Trophoblast cell (in vitro differentiated cells and primary cell): ENCODE measurements at places on chromosomes 7 and 10.

GRCh38 chr7:36896956-36897590, 172.8 kb upstream of the AOAH start:
- no peak overlapping the region for H3K27ac ChIP-seq
- no peaks in the 10 kb centered on the region for H3K27me3 ChIP-seq
- peaks cover 5% of the 10 kb centered on the region for H3K36me3 ChIP-seq
- H3K4me3 ChIP-seq: no peak overlapping the region
- H3K4me1 ChIP-seq: peaks cover 6% of the 10 kb centered on the region

DNA sequence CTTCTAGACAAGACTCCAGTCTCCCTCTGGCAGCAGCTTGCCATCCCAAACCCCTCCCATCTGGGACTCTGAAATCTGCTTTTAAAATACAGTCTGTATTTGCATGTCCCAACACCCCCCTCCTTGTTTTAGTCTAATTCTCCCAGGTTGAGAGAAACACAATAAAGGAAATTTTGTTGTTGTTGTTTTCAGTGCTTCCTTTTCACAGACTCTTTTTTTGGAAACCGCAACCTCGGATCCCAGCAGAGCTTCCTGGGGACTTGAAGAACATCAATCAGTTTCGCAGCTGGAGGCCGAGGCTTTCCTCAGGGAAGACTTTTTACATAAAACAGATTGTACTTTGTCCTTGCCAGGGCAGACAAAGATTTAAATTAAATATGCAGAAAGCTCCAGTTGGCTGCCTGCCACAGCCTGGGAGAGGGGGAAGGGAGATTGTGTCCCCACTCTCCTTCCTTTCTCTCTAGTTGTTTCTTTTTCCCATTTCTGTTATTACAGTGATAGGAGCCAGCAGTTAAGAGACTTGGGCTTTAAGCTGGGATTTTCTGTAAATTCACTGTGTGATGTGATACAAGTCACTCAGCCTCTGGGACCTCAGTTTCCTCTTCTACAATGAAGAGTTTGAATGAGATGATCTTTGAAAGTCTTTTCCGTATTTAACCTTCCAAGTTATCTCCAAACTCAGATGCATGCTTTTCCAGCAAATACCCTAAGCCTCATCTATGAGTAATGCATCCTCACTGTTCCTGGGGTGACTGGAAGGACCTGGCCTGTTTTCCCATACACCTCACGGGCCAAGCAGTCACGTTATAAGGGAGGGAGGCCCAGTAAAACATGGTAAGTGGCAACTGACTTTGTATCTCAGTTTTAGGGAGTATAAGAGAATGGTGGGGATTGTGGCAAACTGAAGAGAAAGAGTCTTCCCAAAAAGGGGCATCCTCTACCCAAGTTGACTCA, 192.3 kb downstream of the REEP3 start:
- H3K27ac ChIP-seq: no peak overlapping the region
- H3K4me3 ChIP-seq: no peak overlapping the region
- no peaks in the 10 kb centered on the region for H3K27me3 ChIP-seq
- H3K4me1 ChIP-seq: peaks cover 6% of the 10 kb centered on the region

DNA sequence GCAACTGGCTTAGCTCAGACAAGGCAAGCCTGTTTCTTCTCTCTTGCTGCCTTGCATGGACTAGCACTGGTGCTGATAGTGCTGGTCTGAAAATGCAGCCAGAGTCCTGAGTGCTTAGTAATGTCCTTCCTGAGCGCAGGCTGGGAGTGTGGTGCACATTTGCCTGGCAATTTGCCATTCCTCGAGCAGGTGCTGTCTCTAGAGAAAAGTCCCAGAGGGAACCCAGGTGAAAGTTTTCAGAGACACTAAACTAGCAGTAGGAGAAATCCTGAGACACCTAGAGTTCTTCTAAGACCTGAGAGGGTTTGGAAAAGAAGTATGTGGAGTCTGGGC, 1.9 kb downstream of the SFTPD start:
- DNase-seq: peak; percentile 66
- H3K4me1 ChIP-seq: peaks cover 2% of the 10 kb centered on the region
- no peaks in the 10 kb centered on the region for H3K36me3 ChIP-seq
- H3K27me3 ChIP-seq: no peaks in the 10 kb centered on the region
- H3K27ac ChIP-seq: no peak overlapping the region
- no peak overlapping the region for H3K4me3 ChIP-seq

- no peaks in the 10 kb centered on the region for H3K27me3 ChIP-seq
- H3K36me3 ChIP-seq: no peaks in the 10 kb centered on the region
- peaks cover 4% of the 10 kb centered on the region for H3K4me1 ChIP-seq
- H3K4me3 ChIP-seq: no peak overlapping the region
These were observed 202.8 kb downstream of the IPMK start for GRCh38 chr10:58064714-58065528.

DNA sequence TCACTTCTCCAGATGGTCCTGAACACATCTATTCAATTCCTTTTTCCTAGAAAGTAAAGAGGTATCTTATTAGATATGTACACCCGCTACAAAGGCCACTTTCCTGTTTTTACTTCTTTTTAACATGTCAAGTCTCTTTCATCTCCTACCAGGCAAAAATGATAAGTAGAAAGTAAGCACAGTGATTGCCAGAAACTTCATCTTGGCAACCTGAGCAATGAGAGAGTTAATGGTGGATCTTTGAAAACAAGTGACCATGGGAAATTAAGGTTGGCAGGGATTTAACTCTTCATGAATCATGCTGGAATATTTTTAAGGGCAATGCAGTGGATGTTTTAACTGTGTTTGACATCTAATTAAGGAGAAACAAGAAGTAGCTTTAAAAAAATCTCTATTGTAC, 2.7 kb downstream of the SEMA3A start:
- H3K27ac ChIP-seq: no peak overlapping the region
- H3K4me3 ChIP-seq: no peak overlapping the region
- no peaks in the 10 kb centered on the region for H3K27me3 ChIP-seq
- DNase-seq: no peak

- H3K4me1 ChIP-seq: no peaks in the 10 kb centered on the region
- no peaks in the 10 kb centered on the region for H3K36me3 ChIP-seq
- no peak overlapping the region for H3K27ac ChIP-seq
- H3K4me3 ChIP-seq: no peak overlapping the region
- H3K27me3 ChIP-seq: no peaks in the 10 kb centered on the region
- peak; percentile 33 for DNase-seq
These were observed 98.8 kb downstream of the SEMA3E start for GRCh38 chr7:83550100-83550499.

DNA sequence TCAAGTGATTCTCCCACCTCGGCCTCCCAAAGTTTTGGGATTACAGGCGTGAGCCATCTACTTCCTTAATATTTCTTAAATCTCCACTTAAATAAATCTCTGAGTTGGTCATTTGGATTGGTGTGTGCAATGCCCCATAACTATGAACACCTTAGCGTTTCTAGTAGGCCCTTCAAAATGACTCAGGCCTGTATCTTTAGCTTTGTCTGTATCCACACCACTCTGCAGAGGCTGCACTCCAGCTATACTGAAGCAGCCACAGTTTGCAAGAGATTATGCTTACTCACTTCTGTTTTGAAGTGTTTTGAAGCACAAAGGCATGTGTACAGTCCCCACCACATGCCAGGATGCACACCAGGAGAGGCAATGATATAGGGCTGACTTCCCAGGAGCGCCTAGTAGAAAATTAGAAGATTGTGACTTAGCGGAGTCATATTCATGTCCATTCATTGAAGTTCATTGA, 2.4 kb upstream of the ST7 start:
- DNase-seq: no peak
- H3K27ac ChIP-seq: no peak overlapping the region
- no peak overlapping the region for H3K4me3 ChIP-seq
- peaks cover 2% of the 10 kb centered on the region for H3K4me1 ChIP-seq
- H3K36me3 ChIP-seq: no peaks in the 10 kb centered on the region

GRCh38 chr10:36538953-36539586, 586.3 kb upstream of the ANKRD30A start:
- H3K27ac ChIP-seq: no peak overlapping the region
- no peaks in the 10 kb centered on the region for H3K27me3 ChIP-seq
- no peak for DNase-seq
- peaks cover 8% of the 10 kb centered on the region for H3K4me1 ChIP-seq
- H3K4me3 ChIP-seq: no peak overlapping the region
- H3K36me3 ChIP-seq: no peaks in the 10 kb centered on the region

- no peak for DNase-seq
- H3K36me3 ChIP-seq: no peaks in the 10 kb centered on the region
- H3K4me1 ChIP-seq: no peaks in the 10 kb centered on the region
- no peak overlapping the region for H3K27ac ChIP-seq
These were observed 35.1 kb downstream of the SMNDC1 start for GRCh38 chr10:110269374-110270318.

- H3K4me3 ChIP-seq: no peak overlapping the region
- H3K27me3 ChIP-seq: no peaks in the 10 kb centered on the region
- H3K27ac ChIP-seq: no peak overlapping the region
These were observed 904 bp upstream of the CCDC7 start for GRCh38 chr10:32445036-32445435.

GRCh38 chr7:122380992-122381391, 76.4 kb upstream of the FEZF1 start:
- H3K36me3 ChIP-seq: no peaks in the 10 kb centered on the region
- no peaks in the 10 kb centered on the region for H3K4me1 ChIP-seq
- no peak overlapping the region for H3K27ac ChIP-seq
- no peak overlapping the region for H3K4me3 ChIP-seq

GRCh38 chr7:97018126-97018601, 6.5 kb downstream of the DLX5 start:
- H3K27me3 ChIP-seq: peaks cover 2% of the 10 kb centered on the region
- no peak overlapping the region for H3K27ac ChIP-seq
- DNase-seq: peak; percentile 44
- peaks cover 11% of the 10 kb centered on the region for H3K36me3 ChIP-seq
- H3K4me3 ChIP-seq: no peak overlapping the region

- no peaks in the 10 kb centered on the region for H3K27me3 ChIP-seq
- no peaks in the 10 kb centered on the region for H3K36me3 ChIP-seq
- no peak for DNase-seq
- peaks cover 5% of the 10 kb centered on the region for H3K4me1 ChIP-seq
- H3K27ac ChIP-seq: no peak overlapping the region
These were observed 75.7 kb downstream of the AKR1D1 start for GRCh38 chr7:138151731-138152577.

GRCh38 chr10:131453721-131454634, 142.5 kb upstream of the TCERG1L start:
- H3K27ac ChIP-seq: no peak overlapping the region
- no peaks in the 10 kb centered on the region for H3K4me1 ChIP-seq
- H3K36me3 ChIP-seq: no peaks in the 10 kb centered on the region
- H3K4me3 ChIP-seq: peak overlapping the region; percentile 21
- DNase-seq: no peak

- no peak overlapping the region for H3K4me3 ChIP-seq
- no peak for DNase-seq
- no peaks in the 10 kb centered on the region for H3K27me3 ChIP-seq
- peaks cover 17% of the 10 kb centered on the region for H3K36me3 ChIP-seq
These were observed 14.3 kb downstream of the INSIG1 start for GRCh38 chr7:155311826-155312537.

- no peaks in the 10 kb centered on the region for H3K27me3 ChIP-seq
- no peak overlapping the region for H3K27ac ChIP-seq
- H3K4me3 ChIP-seq: no peak overlapping the region
- no peaks in the 10 kb centered on the region for H3K36me3 ChIP-seq
- no peaks in the 10 kb centered on the region for H3K4me1 ChIP-seq
- no peak for DNase-seq
These were observed 66.4 kb upstream of the ARHGAP21 start for GRCh38 chr10:24790073-24790472.

DNA sequence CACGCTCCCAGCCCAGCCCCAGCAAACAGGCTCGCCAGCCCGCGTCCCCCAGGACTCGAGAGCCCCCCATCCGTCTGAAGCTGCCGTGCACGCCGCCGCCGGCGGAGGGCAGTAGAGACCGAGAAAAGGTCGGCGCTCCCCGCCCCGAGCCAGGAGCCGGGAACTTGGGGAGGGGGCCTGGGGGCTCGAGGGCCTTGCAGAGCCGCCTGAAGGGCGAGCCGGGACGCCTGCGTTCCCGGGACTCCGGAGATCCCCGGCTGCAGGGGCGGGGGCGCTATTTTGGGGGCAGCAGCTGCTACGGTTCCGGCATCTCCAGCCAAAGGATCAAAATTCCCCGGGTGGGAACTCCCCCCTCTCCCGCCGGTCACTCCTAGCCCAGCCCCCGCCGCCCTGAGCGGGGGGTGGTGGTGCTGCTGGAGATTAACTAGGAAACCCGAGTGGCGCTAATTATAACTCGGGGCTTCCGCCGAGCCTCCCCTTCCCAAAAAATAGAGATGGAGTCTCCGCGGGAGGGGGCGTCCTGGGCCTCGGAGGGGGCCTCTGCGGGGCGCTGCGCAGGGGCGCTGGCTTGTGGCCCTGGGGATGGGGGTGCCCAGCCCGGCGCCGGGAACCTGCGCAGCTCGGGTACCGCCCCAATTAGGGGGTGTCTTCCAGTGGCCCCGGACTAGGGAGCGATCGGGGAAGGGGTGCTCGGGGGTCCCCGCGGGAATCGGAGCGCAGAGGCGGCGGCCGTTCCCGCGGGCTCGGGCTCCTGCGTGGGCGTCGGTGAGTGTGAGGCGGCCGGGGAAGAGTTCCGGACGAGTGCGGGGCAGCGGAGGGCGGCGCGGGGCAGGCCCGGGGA, 608 bp downstream of the ACHE start:
- DNase-seq: peak; percentile 39
- H3K4me3 ChIP-seq: peak overlapping the region; percentile 67
- no peak overlapping the region for H3K27ac ChIP-seq
- peaks cover 13% of the 10 kb centered on the region for H3K36me3 ChIP-seq
- peaks cover 41% of the 10 kb centered on the region for H3K4me1 ChIP-seq
- peaks cover 9% of the 10 kb centered on the region for H3K27me3 ChIP-seq

- H3K36me3 ChIP-seq: no peaks in the 10 kb centered on the region
- H3K27me3 ChIP-seq: no peaks in the 10 kb centered on the region
- no peak overlapping the region for H3K27ac ChIP-seq
- no peak for DNase-seq
- no peak overlapping the region for H3K4me3 ChIP-seq
- no peaks in the 10 kb centered on the region for H3K4me1 ChIP-seq
These were observed 196.0 kb downstream of the CSTF2T start for GRCh38 chr10:51503378-51503777.

DNA sequence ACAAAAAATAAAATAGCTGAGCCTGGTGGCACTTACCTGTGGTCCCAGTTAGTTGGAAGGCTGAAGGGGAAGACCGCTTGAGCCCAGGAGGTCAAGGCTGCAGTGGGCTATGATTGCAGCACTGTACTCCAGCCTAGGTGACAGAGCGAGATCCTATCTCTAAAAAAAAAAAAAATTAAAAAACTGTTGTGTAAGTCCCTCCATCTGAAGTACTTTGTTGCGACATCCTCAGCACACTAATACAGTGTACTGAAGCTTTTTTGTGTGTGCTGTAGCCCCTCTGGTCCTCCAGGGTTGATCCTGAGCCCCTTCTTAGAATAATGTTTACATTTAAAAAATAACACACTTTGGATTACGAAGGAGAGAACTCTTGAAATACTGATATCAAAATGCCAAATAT, 71.3 kb downstream of the PFKFB3 start:
- H3K27ac ChIP-seq: no peak overlapping the region
- no peak overlapping the region for H3K4me3 ChIP-seq
- DNase-seq: no peak

DNA sequence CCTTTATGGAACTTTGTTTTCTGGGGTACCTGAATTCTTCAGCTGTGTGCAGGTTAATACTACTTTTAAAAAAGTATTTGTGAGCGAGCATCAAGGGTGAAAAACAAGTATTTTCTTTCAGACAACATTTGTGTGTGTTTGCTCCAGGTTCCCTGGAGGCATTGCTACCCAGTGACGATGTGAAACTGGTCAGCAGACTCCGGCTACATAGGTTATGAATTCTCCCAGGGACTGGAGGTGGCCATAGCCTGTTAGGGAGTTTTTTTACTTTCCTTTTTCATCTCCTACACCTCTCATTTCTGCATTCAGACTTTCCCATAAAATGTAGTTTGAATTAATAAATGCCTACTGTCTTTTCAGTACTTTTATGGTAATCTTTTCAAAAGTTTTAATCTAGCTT, 7.6 kb downstream of the AKR1D1 start:
- no peak overlapping the region for H3K27ac ChIP-seq
- no peaks in the 10 kb centered on the region for H3K27me3 ChIP-seq
- H3K4me1 ChIP-seq: no peaks in the 10 kb centered on the region
- no peak overlapping the region for H3K4me3 ChIP-seq
